Right cardiac atrium (tissue), 5 donors: ENCODE measurements at places on chromosomes 11 and 22. TPM values are rescaled to one million over a fixed set of nuclear protein-coding genes. Genes with fewer than 3 reads are reported as not detected.
A peak's percentile ranks its signal among the peaks of the same experiment; 100 is the strongest.

The TRIM6 gene
- 2.4 TPM for total RNA-seq

The LIF gene
- total RNA-seq, result 0.59 TPM

The CYB5R2 gene
- total RNA-seq, result 1.6 TPM

The KIRREL3 gene
- 1.2 TPM for total RNA-seq

The OR52N4 gene
- total RNA-seq, result not detected

The VPREB1 gene
- total RNA-seq, result not detected

The LARGE1 gene
- total RNA-seq, result 57.6 TPM

The DCPS gene
- total RNA-seq, result 10.4 TPM

The OR4C45 gene
- total RNA-seq, result not detected

The TSSK2 gene
- not detected for total RNA-seq

The PARVG gene
- 5.3 TPM for total RNA-seq

- no peak for DNase-seq
Observed at GRCh38 chr22:24108073-24108472, 73.2 kb upstream of the SUSD2 start.

GRCh38 chr22:27501191-27501936, 300.2 kb downstream of the MN1 start:
- DNase-seq, result no peak

GRCh38 chr11:105611572-105612441, 1.9 kb downstream of the GRIA4 start:
- no peak for DNase-seq

DNA sequence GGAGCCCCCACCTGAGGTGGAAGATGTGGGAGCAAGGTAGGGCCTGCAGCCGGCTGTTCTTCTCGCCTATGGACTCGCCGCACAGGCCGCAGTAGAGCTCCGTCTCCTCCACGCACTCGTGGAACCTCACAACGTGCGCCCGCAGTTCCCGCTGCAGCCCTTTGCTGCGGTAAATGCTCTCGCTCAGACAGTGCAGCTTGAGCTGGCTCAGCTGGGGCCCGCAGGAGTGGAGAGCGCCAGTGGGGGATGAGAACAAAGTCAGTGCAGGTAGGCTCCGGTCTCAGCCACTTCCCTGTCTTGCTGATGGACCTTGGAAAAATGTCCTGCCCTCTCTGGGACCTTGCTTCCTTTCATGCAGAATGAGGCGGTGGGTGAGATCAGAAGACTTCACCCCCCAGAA, 10.2 kb downstream of the RAPSN start:
- peak; percentile 36 for DNase-seq

GRCh38 chr11:12218909-12219308, 108.5 kb downstream of the MICAL2 start:
- DNase-seq, result no peak

GRCh38 chr11:13384908-13385640, 77.9 kb downstream of the BTBD10 start:
- no peak for DNase-seq

DNA sequence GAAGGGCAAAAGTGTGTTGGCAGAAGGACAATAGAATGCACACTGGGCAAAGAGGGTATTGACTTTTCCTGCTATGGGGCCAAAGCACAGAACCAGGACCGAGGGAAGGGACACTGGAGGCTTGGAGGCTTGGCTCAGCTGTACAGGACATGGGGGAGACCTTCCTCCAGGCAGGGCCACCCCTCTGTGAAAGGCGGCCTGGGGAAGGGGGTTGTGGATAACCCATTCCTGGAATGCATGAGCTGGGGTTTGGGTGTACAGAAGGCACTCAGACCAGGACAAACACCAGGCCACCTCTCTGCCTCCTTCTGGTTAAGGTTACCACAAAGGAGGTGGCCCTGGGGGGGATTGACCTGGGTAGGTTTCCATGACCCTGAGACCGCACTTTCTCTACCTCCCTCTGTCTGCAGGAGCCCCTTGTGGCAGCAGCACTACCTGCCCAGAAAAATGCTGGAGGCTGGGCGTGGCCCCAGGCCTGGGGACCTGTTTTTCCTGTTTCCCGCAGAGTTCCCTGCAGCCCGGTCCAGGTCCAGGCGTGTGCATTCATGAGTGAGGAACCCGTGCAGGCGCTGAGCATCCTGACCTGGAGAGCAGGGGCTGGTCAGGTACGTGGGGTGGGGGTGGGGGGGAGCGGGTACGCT, 9.6 kb downstream of the P2RY2 start:
- DNase-seq, result peak; percentile 23

- DNase-seq, result no peak
Observed at GRCh38 chr11:134355136-134355535, 23.3 kb downstream of the GLB1L2 start.

GRCh38 chr11:36011574-36011973, 67.7 kb downstream of the LDLRAD3 start:
- no peak for DNase-seq

DNA sequence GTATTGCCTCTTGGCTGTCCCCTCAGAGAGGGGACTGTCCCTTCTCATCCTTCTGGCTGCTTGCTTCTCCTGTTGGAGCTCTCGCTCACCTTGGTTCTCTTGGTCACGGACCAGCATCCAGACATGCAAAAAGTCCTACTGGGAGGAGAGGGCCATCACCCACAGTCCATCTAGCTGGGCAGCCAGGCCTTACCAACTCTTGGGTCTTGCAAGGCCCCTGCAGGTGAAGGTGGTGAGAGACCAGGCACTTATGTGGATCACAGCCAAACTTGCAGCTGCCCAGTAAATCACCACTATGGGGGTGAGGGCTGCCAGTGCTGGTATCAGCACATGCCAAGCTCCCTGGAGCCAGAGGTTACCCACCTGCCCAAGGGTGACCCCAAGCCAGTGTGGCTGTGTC, 36.3 kb downstream of the KCNQ1OT1 start:
- DNase-seq, result no peak

GRCh38 chr22:47357086-47357485, 594.6 kb downstream of the TBC1D22A start:
- no peak for DNase-seq

DNA sequence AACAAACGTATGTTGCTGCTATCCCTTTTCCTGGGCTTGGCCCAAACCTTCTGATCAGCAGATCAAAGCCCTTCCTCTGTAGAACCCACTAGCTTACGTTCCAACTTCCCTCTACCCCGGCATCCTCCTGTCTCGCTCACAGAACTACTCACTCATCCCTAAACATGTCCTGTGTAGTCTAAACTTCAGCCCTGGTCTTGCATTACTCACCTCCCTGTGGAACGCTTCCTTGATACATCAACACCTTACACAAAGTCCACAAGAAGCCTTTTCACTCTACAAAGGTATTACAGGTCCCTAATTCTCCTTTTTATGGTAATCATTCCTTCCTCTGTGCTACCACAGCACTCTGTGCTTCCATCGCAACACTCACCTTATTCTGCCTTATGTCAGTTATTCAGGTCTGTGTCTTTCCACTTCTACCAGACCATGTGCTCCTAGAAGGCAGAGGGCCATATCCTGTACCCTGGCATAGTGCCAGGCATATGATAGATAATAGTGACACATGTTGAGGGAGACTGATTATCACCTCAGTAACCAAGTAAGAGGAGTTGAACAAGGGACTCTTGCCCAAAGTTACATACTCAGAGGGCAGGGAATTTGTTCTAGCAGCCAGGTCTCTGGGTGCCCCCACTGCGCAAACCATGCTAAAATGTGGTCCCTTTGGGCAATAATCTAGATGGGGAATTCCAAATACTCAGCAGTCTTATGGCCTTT, 41.6 kb downstream of the USP35 start:
- no peak for DNase-seq

- no peak for DNase-seq
Observed at GRCh38 chr22:20246368-20247009, 21.6 kb downstream of the RTN4R start.

GRCh38 chr22:45859231-45860161, 117.5 kb downstream of the WNT7B start:
- DNase-seq, result no peak

DNA sequence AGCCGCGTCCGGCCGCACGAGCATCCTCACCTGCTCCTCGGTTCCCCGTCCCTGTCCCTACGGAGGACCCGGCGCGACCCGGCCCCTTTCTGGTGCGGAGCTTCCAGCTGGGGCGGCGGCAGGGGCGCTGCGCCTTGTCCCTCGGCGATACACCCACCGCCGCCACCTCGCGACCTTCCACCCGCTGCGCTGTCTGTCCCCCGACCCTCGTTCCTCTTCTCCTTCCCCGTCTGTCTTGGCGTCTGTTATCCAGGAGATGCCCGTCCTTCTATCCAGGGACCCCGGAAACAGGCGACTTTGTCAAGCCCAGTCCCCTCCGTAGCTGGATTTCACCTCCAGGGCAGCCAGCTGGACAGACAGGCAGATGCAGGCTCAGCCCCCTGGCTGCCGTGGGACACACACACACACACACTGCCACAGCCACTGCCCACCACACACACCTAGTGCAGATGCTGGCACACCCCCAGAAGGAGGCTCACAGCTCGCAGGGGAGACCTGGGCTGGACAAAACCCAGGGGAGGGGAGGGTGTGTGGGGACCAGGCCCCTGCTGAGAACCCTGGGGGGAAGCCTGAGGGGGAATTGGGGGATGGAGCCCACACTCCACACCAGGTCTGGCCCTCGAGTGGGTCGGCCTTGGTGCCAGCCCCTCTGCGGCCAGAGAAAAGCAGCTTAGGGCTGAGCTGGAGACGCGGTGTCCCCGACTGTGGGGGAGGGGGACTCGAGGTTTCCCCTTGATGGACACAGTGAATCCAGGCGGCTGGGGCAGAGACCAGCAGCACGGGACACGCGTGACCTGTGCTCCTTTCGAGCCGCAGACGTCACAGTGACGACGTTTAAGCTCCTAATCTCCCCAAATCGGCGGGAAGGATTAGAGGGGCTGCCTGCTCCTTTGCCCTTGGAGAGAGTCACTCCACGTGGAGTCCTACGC, 788 bp downstream of the DRD4 start:
- DNase-seq, result peak; percentile 45

- DNase-seq, result no peak
Observed at GRCh38 chr11:46519351-46519750, 74.5 kb downstream of the AMBRA1 start.

DNA sequence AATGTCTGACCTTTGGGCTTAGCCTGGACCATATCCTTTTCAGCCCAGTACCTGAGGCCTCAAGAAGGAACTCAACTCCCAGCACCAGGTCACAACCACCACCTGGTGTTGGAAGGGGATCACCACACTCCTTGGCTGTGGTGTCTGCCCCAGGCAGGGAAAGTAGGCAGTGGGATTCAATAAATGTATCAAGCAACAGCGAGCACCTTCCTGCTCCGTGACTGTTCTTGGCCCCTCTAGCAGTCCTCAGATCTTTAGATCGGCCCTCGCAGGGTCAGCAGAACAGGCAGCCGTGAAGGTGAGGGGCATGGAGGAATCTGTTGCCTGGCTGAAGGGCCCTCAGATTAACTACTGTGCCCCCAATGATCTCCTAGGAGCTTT, 15.9 kb downstream of the ARFGAP2 start:
- DNase-seq, result no peak

DNA sequence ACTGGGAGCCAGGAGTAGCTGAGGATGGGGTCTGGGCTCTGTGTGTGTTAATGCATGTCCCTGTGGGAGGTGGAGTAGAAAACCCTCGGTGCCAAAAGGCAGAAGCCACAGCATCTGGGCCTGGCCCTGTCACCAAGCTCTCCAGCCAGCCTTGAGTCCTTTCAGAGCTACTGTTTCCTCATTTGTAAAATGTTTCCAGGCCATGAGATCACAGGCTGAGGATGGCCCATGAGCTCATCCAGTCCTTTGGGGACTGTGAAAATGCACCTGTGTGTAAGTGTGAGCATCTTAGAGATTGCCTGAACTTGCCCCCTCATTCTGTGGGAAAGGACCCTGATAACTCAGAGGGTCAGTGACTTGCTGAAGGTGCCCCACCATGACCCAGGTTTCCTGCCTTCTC, 9.1 kb downstream of the ANKK1 start:
- DNase-seq, result no peak

DNA sequence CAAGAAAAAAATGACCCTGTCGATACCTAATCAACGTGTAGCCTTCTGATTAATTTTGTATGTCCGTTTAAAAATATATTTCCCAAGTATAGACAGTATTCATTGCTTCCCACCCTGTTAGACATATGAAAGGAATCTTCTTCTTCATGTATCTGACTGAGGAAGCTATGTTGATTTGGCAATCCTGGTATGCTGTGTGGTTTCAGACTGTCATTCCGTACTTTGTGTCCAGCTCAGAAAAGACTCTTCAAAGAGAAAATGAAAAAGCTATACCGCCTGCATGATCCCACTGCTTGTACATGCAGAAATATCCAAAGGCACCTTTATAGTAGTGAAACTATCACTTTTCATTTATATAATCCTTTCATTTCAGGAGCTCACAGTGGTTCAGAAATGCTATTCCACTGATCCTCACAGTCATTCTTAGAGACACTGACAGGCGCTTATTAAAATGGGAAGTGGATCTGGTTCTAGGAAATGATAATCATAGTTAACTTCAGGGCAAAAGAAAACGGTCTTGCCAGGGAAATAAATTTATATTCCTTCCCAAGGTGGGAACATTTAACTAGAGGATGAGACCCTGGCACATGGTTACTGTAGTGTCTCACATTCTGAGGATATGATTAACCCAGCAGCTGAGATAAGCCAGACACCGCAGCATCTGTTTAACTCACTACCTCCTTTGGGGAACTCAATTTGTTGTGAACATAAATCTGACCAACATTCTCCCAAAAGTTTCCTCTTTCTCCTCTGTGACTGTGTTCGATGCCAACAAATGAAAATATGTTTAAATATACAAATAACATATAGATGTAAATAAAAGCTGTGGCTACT, 599.2 kb upstream of the LUZP2 start:
- no peak for DNase-seq

- peak; percentile 35 for DNase-seq
Observed at GRCh38 chr11:70398834-70399680, 728 bp downstream of the CTTN start.

DNA sequence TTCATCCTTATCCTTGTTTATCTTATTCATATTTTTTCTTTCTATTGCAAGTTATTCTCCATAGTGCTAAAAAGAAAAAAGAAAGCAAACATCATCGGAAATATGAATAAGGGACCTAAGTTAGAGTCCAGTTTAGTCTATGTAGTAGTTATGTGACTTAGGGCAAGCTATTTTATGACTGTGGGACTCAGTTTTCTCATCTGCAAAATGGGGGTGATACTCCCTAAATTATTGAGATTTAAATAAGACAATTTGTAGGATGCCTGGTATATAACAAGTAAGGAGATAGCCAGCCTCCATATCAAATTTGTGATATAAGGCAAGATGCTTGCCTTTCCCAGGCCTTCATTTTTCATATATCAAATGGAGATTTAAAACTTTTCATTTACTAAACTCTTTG, 69.5 kb downstream of the MAML2 start:
- DNase-seq, result no peak

GRCh38 chr11:3164552-3165151, 458 bp downstream of the OSBPL5 start:
- DNase-seq, result no peak

DNA sequence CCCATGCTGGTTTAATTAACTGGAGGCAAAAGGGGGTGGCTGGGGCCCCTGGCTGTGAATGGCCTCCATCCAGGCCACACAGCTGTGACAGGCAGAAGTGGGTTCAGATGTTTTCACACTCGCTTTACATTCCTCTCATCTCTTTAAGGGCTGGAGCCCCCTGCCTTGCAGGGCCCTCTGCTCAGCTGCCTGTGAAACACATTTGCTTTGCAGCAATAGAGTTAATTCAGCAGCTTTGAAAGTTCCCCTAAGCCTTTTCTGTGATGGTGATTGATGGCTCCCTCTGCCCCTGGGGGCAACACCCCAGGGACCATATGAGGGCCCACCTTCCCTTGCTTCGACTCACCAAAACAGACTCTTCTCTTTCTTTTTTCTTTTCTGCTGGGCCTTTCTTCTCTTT, 139.3 kb downstream of the FEZ1 start:
- no peak for DNase-seq
